Activated CD8-positive, alpha-beta memory T cell treated with anti-CD3 and anti-CD28 coated beads for 1 hour (primary cell): ENCODE measurements at places on chromosomes 2 and 18.

DNA sequence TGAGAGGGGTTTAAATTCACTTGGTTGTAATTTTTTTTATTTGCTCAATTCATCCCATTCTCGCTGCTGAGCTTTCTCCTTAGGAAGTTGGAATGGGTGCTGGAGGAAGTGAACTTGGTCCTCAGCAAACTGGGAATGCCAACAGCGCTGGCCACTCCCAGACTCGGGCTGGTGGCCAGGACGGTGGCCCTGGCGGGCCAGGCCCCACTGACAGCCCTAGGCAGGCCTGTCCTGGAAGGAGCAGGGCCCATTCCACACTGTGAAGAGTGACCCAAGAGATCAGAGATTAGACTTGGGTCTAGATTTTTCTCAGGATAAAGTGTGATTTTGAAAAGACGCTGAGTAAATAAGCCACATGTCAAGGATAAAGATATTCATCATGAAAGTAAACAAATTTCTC, 132.7 kb downstream of the HDAC4 start:
- DNase-seq: no peak

GRCh38 chr2:204112084-204112770, 175.7 kb downstream of the ICOS start:
- no peak for DNase-seq

DNA sequence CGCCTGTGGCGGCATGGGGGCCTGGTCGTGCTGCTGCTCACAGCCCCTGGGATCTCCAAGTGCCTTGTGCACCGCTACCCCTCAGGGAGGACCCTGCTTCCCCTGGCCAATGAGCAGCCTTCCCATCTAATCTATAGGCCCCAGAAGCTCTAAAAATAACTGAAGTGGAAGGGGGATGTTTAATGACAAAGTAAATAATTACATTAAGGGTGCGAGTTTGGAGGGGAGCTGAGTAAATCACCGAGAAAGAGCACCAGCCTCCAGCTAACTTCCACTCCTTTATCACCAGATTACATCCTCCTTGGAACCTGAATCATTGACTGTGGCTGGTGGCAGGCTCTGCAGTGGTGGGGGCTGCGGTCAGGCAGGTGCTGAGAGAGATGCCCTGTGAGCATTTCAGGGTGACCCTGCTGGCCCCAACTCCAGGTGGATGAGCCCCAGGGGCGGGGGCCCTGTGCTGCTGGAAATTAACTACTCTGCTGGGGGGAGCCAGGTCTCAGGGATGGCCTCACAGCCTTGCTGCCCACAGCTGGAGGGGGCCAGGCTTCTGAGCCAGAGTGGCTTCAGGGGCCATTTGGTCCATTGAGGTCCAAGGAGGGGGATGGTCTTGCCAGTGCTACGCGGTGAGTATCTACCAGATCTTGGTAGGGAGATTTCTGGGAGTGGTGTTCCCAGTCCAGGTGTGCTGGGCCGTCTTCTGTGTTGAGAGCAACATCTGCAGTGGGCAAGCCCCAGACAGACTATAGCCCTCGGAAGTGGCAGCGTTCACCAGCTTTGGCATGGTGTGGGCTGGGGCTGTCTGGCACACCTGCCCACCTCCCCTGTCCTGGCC, 74.2 kb downstream of the GLI2 start:
- no peak for DNase-seq

- no peak for DNase-seq
Observed at GRCh38 chr18:32048507-32049091, 30.0 kb downstream of the RNF125 start.

GRCh38 chr2:36302911-36303310, 52.7 kb upstream of the CRIM1 start:
- no peak for DNase-seq

- no peak for DNase-seq
Observed at GRCh38 chr18:9787712-9788111, 79.6 kb downstream of the RAB31 start.

GRCh38 chr2:66170744-66171330, 264.1 kb upstream of the MEIS1 start:
- no peak for DNase-seq

GRCh38 chr2:229438430-229439159, 167.5 kb upstream of the PID1 start:
- DNase-seq: no peak

- no peak for DNase-seq
Observed at GRCh38 chr18:7447318-7448028, 119.6 kb upstream of the PTPRM start.

- no peak for DNase-seq
Observed at GRCh38 chr2:126911111-126911796, 12.6 kb downstream of the TEX51 start.

- no peak for DNase-seq
Observed at GRCh38 chr2:24434541-24434940, 56.5 kb upstream of the NCOA1 start.

DNA sequence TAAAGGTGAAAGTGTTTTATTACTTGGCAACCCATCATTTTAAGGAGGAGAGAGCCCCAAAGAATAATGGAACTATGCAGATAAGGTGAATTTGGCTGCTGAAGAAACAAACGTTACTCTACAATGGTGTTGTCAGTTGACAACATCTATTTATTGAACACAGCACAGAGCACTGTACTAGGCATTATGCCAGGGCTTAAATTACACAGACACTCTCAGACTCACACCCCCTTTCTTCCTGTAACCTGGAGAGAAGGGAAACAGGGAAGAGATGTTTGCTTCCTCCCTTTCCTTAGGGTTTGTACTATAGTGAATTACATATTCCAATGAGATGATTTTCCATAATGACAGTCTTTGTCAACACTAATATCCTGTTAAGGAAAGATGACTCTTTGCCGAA, 94.0 kb upstream of the ATP5MC3 start:
- DNase-seq: no peak

GRCh38 chr2:173750831-173751230, 214.3 kb downstream of the SP3 start:
- no peak for DNase-seq

- DNase-seq: no peak
Observed at GRCh38 chr18:24199372-24199962, 60.6 kb downstream of the CABYR start.

GRCh38 chr18:25895518-25895917, 194.9 kb downstream of the SS18 start:
- DNase-seq: no peak

DNA sequence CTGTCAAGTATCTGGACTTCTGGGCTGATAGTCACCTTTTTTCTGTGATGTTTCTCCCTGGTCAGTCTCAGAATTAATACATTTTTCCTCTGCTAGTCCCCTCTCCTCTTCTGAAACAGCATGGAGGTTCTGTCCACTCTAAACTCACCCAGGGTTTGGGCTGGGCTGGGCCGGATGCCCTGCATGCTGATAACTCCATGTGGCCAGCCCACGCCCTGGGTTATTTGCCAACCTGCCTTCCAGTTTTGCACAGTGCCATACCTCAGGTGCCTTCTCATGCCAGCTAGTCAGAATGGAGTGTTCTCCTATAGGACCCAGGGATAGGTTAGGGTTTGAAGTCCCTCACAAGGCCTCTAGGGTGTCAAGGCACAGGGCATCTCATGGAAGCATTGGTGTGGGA, 32.2 kb downstream of the MEX3C start:
- no peak for DNase-seq

GRCh38 chr2:118845522-118846441, 1.7 kb downstream of the EN1 start:
- DNase-seq: no peak

DNA sequence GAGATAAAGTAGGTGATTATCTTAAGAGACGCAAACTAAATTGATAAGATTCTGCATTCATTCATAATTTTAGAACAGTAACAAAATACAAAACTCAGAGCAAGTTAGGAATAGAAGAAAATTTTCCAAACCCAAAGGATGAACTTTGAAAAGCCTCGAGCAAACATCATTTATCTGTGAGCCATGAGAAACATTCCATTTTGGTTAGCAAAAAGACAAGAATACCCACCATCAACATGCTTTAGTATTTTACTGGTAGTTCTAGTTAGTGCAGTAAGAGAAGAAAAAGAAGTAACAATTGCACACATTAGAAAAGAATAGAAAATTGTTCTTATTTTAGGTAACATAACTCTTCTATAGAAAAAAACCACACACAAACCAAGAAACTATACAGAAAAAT, 291.3 kb upstream of the TCF4 start:
- DNase-seq: no peak
